CD4-positive, alpha-beta T cell treated with Interleukin-17A for 1 hour (primary cell): ENCODE measurements at places on chromosomes 6 and 20.
A peak's percentile ranks its signal among the peaks of the same experiment; 100 is the strongest.

- DNase-seq = no peak
Measured at GRCh38 chr6:170176898-170177771, 113.7 kb downstream of the DLL1 start.

DNA sequence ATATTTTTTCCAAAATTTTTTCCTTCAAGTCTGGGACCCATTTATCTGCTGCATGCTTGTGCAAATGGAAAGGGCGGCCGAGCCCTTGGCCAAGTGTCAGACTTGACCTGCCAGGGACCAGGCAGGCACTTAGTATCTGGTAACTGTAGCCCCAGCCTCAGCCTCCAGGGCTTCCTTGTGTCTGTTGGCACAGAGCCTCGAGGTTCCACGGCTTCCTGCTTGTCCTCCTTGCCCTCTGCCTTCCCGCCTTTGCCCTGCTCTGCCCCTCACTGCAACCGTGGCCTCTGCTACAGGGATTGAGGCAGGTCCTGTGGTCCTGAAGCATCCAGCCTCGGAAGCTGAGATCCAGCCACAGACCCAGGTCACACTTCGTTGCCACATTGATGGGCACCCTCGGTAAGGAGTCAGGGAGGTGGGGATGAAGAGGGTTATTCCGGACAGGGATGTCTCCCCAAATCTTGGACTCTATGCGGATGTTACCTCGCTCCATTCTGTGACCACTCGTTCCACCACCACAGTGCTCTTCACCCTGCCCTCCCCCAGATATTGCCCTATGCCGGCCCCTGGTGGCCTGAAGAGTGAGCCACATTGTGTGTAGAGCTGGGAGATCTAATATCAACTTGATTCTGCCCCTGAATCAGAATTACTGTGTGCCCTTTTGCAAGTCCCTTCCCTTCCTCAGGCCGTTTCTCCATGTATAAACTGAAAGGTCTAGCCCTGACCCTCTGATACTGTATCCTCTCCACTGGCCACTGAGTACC lies 41.5 kb upstream of the SRF start:
- peak; percentile 19 for DNase-seq

DNA sequence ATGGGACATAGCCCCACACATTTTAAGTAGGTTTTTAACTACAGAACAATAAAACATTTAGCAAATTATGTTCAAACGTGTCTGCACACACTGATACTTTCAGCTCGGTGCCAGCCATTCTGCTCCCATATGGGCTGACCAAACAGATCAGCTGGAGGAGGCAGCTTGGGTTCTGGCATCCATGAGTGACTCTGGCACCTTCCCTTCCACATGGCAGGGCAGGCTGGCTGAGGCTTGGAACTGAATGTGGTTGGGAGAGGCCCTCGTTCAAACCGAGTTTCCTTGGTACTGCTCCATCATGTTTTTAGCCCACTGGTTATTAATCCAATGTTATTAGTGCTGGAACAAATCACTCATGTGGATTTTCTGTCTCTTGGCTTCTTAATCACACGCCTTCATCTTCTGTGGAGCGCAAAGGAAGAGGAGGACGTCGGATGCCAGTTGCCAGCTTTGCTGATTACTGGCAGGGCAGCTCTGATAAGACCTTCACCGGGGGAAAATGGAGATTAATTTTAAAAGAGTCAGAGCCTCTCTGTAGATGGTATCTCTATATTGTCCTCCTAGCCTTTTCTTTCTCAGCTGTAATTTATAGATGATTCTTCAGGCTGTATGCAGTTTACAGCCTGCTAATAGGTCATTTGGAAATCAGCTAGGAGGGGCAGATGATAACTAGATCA lies 93.1 kb upstream of the TIAM2 start:
- DNase-seq = no peak

DNA sequence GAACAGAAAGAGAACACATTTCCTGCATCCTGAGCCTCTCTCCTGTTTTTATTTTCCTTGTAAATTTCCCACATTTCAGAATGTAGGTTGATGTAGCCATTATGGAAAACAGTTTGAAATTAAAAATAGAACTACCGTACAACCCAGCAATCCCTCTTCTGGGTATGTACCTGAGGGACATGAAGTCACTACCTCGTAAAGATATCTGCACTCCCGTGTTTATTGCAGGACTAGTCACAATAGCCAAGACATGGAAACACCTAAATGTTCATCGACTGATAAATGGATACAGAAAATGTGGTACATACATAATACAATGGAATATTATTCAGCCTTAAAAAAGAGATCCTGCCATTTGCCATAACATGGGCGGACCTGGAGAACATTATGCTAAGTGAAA lies 72.0 kb upstream of the JAG1 start:
- no peak for DNase-seq

DNA sequence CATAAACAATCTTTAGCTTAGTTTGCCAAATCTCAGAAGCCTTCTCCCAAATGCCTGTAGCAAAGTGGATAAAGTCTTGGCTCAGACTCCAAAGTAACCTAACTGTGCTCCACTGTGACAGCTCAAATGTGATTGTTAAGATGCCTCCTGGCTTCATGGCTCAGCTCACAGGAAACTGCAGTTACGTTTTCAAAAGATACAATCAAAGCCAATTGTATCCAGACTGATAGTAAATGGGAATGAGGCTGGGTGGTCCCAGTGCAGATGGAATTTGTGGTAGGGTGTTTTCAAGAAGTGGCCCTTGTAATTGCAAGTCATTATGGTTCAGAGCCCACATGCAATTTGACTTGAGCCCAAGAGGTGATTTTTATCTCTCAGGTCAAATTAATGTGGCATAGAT lies 151.2 kb upstream of the TAB2 start:
- DNase-seq = no peak

DNA sequence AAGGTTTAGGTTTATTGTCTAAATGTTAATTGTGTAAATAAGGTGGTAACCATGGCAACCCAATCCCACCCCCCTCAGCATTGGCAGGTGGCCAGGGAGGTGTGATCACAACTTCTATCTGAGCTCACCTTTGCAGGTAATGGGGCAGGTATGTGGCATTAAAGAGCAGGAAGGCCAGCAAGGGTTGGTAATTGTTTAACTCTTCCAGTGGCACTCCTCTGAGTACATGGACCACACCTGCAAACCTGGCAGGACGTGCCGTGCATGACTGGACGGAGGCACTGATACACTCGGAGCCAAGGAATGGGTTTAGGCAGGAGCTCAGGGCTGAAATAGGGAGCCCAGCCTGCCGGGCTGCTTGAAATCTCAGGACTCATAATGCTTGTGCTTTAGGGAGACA lies 107.0 kb upstream of the BMP2 start:
- no peak for DNase-seq

GRCh38 chr6:105692613-105693215 lies 289.8 kb upstream of the PREP start:
- DNase-seq = no peak

DNA sequence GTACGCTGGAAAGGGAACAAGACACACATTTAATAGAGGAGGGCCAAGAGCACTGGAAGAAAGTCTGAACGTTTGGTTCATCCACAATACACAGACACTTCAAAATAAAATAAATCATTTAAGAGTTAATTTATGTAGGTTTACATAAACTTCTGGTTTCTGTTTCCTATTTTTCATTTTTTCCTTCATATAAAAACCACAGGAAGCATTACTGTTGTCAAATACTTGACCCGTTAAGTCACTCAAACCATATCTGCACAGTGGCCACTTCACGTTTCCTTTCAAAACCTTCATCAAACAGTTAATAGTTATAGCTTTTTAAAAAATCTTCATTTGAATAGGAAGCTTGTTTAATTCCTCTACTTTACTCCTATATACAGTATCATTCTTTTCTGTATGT lies 257.6 kb upstream of the THEMIS start:
- no peak for DNase-seq

- no peak for DNase-seq
Measured at GRCh38 chr20:9241232-9241692, 172.4 kb downstream of the PLCB4 start.

DNA sequence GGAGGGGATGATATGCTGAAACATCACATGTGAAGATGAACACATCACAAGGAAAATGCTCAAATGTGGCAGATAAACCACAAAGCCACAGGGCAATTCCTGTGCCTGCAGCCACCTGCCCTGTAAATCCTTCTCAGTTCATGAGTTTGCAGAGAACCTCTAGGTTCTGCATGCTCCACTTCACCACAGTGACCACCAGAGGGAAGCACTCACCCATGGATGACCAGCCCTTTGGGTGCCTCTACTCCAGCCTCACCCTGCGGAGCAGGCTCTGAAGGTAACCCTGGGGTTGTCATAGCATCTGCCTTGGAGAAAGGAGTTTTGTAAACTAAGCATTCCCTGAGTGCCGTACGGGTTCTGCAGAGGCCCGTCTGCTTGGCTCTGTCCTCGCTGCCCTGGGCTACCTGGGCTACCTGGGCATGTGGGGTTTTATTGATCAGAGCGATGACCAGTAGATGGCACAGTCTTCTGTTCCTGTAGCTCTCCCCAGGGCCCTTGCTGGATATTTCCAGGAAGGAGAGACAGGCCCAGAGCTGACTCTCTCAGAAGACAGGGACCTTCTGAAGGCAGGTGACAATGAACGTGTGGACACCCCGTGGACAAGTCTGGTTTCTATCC lies 31.7 kb upstream of the CST1 start:
- DNase-seq = no peak

- DNase-seq = no peak
Measured at GRCh38 chr6:126788861-126789365, 329.6 kb upstream of the RSPO3 start.

DNA sequence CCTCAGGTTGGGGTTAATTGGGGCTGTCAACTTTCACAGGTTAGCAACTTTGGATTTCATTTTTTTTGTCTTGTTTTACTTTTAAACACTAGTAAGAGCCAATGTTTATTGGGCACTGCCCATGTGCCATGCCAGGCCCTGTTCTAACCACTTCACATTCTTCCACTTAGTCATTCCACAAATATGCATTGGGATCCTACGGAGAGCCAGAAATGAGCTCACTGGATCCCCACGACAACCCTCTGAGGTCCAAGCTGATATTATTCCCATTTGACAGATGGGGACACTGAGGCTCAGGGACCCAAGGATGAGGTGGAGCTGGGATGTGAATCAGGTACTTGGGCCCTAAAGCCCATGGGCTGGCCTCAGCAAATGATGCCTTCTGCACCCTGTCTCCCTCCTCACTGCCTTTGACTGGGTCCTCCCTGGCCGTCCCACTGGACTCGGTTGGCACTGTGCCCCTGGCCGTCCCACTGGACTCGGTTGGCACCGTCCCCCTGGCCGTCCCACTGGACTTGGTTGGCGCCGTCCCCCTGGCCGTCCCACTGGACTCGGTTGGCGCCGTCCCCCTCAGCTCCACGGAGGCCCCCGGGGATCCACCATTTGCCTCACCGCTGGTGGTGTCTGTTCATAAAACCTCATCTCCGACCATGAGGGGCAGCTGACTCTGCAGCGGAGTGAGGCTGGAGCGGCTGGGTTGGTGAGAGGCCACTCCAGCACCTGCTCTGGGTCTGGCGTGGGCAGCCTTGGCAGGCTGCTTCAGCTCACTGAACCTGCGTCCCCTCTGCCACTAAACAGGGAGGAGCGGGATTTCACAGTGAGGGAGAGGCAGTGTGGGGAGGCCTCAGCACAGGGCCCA lies 4.8 kb upstream of the PMEPA1 start:
- DNase-seq = no peak

GRCh38 chr20:24317224-24317623 lies 152.2 kb upstream of the SYNDIG1 start:
- no peak for DNase-seq

DNA sequence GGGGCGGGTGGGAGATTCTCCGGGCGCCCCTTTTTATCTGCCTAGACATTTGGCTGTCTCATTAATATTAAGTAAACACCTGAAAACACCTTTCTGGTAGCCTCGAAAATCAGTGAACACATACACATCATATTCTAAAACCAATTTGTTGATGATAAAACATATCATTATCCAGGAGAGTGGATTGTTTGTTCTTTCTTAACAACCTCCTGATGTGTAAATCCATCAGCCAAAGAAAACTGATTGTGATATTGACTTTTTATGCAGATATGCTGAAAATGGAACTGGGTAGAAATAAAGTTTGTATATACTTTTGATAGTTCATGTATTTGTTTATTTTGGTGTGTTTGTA lies 75.7 kb downstream of the ADGRG6 start:
- DNase-seq = no peak

DNA sequence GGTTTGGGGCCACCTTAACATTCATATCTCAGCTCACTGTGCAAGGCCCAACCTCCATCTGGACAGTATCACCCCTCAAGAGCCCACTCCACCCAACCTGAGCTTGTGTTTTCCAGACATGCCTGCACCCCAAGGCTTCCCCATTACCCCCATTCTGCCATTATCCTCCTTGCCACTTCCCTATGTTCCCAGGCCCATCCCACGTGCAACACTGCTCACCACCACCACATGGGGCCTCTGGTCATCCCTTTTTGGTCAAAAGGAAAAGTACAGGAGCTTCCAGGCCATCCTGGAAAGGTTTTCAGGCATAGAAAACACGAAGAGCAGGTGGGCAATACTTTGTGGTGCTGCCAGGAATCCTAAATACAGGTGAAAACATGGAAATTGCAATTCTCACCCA lies 140.3 kb downstream of the SYNDIG1 start:
- no peak for DNase-seq
